Renal cortical epithelial cell (primary cell): ENCODE measurements at places on chromosomes 11 and 22.

DNA sequence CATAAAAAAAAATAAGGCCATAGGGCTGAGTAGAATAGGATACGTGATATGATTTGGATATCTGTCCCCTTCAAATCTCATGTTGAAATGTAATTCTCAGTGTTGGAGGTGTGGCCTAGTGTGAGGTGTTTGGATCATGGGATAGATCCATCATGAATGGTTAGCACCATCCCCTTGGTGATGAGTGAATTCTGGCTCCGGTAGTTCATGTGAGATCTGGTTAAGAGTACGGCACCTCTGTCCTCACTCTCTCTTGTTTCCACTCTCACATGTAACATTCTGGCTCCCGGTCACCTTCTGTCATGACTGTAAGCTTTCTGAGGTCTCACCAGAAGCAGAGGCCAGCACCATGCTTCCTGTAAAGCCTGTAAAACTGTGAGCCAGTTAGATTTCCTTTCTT lies 45.5 kb downstream of the RAB30 start:
- no peak for DNase-seq

DNA sequence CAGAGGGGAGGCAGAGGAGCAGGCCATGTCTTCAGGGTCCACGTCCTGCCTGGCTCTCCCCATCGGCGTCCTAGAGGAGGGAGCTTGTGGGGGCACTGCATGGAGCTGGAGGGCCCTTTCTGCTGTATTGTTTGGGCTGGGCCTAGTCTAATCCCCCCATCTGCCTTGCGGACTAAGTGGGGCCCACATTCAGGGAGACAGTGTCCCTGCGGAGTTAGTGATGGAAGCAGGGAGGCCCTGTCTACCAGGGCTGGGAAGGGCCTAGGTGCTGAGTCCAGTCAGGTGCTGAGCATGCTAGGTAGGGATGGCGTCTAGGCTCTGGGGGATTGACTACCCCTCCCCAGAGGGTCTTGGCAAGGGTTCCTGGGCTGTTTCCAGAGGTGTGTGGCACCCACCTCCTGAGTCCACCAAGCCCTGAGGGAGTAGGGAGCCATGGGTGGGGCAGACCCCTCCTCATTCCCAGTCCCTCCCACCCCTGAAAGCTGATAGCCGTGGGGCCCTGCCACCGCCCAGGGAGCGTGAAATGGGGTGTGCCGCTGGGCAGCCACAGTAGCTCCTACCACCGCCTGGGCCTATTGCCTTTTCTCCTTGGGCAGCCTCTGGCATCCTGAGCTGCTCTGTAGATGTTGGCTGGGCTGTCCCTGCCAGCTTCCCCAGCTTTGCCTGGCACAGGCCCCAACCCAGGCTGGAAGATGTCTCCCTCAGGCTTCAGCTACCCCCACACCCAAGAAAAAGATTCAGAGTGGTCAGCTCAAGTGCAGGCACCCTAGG lies 1.9 kb upstream of the POLD4 start:
- no peak for DNase-seq

DNA sequence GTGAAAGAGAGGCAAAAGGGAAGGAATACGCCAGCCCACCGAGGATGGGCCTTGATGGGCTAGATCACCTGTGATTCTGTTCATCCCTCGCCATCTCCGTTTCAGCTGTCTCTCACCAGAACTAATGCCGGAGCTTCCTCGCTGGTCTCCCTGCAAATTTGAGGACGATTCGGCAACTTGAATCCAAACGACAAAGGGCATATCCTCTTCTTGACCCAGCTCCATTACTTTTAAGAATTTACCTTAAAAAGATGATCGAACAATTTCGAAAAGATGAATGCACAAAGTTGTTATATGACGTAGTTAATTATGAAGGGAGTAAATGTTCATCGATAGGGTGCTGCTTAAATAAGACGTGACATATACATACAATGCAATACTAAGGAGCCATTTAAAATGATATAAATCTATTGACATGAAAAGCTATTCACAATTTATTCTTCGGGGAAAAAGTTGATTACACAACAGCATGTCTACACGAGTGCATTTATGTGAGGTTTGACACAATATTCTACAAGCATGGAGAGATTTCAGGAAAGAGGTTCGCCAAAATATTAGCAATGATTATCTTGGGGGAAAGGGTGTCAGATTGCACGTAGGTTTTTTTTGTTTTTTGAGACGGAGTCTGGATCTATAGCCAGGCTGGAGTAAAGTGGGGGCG lies 937 bp upstream of the FAM168A start:
- no peak for DNase-seq

GRCh38 chr22:24109649-24110048 lies 71.6 kb upstream of the SUSD2 start:
- no peak for DNase-seq

DNA sequence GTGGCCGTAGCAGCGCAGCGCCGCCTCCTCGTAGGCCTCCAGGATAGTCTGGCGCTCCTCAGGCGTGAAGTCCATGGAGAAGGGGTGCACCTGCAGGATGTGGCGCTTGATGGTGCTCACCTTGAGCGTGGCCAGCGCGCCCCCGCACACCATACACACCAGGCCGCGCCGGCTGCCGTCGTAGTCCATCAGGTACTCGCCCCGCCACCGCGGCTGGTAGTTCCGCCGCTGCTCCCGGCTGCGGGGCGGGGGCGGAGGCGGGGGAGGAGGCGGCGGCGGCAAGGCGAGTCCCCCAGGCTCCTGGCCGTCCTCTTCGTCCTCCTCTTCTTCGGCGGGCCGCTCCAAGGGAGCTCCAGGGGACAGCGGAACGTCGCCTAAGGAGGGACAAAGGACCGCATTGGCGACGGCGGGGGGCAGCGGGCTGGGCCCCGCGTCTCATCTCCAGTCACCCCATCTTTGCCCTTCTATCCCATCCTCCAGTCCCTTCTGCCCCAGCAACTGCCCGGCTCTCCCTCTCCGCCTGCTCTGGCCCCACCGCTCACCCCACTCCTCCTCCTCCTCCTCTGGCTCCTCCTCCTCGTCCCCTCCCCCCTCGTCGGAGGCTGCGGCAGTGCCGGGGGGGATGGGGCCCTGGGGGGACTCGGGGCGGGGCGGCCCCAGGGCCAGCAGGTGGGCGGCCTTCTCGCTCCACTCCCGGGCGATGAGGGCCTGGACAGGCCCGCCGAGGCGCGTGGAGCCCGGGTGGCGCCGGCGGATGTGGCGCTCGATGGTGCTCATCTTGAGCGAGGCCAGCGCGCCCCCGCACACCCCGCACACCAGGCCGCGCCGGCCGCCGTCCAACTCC lies 4.9 kb downstream of the ZFTA start:
- DNase-seq, result no peak

GRCh38 chr11:17775507-17776211 lies 41.1 kb downstream of the KCNC1 start:
- DNase-seq, result no peak

- no peak for DNase-seq
Observed at GRCh38 chr22:23284504-23285033, 104.3 kb downstream of the BCR start.

- DNase-seq, result no peak
Observed at GRCh38 chr22:37746366-37747079, 49.7 kb downstream of the TRIOBP start.

- no peak for DNase-seq
Observed at GRCh38 chr11:94793822-94794221, 25.7 kb downstream of the AMOTL1 start.

DNA sequence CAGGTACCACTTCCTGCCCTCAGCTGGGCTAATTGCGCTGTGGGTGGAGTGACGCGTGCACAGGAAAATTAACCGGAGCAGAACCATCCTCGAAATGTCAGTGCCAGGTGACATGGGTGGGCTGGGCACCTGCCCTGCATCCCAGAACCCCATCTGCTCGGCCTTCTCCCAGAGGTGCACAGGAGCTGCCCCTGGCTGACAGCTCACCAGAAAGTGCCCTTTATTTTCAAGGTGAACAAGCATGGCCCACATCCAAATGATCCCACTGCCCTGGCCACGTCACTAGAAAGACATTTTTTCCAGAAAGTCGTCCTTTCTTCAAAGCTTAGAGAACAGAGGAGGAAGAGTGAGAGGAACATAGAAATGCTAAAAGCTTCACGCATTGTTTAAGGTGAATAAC lies 4.1 kb upstream of the ELFN2 start:
- DNase-seq, result peak; percentile 78

- peak; percentile 34 for DNase-seq
Observed at GRCh38 chr11:79393362-79394043, 47.3 kb downstream of the TENM4 start.

DNA sequence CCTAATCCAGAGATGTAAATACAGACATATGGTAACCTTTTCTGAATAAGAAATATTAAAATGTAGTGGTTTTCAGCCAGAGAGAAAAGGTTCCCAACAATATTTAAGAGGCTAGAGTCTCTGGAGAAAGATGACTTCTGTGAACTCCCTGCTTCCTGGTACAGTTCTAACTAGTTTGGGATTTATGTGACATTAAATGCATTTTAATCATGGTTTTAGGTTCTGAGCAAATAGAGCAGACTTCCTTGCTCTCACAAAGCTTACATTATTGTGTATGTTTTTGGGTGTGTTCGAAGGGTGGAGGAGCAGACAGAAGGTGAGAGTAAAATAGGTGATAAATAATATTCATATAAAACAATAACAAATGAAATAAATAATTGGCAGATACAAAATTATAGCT lies 250.1 kb upstream of the LUZP2 start:
- no peak for DNase-seq
